ENCODE measurements at places on chromosomes 4 and X. TPM values are rescaled to one million over a fixed set of nuclear protein-coding genes. Genes with fewer than 3 reads are reported as not detected.
A peak's percentile ranks its signal among the peaks of the same experiment; 100 is the strongest.

- H3K36me3 ChIP-seq, result no peaks in the 10 kb centered on the region
- DNase-seq, result no peak
- no peak overlapping the region for H3K27ac ChIP-seq
- H3K4me1 ChIP-seq, result no peaks in the 10 kb centered on the region
These were observed 424 bp downstream of the SATL1 start for GRCh38 chrX:85243155-85243554.

Gene MAOA
- 7.4 TPM for total RNA-seq

Gene ARR3
- total RNA-seq, result not detected

Gene PCDH11X
- total RNA-seq, result not detected

DNA sequence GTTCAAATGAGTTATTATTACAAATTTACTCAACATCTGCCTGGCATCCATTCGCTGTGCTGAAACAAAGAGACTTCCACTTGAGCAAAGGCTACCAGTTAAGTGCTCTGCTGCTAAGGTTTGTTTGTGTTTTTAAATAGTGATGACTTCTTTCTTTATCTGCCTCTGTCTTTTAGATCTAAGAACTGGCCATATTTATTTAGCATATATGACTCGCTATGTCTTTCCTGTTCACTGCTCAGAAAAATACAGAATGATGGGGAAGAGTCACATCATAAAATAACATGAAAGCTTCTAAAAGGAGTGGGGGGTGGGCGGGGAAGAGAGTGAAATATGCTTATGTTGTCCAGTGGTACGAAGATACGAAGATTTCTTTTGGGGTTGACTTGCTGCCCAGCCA, 322.2 kb downstream of the GPAT3 start:
- peaks cover 41% of the 10 kb centered on the region for H3K4me1 ChIP-seq
- no peaks in the 10 kb centered on the region for H3K27me3 ChIP-seq
- DNase-seq, result peak; percentile 48
- no peak overlapping the region for H3K27ac ChIP-seq
- H3K4me3 ChIP-seq, result no peak overlapping the region

- DNase-seq, result no peak
- no peaks in the 10 kb centered on the region for H3K36me3 ChIP-seq
- H3K4me1 ChIP-seq, result no peaks in the 10 kb centered on the region
- H3K27me3 ChIP-seq, result peaks cover 10% of the 10 kb centered on the region
These were observed 1.5 kb downstream of the TMEM271 start for GRCh38 chr4:574346-575161.

Gene MGAT4D
- total RNA-seq, result not detected

Gene DCAF16
- 26.1 TPM for total RNA-seq

DNA sequence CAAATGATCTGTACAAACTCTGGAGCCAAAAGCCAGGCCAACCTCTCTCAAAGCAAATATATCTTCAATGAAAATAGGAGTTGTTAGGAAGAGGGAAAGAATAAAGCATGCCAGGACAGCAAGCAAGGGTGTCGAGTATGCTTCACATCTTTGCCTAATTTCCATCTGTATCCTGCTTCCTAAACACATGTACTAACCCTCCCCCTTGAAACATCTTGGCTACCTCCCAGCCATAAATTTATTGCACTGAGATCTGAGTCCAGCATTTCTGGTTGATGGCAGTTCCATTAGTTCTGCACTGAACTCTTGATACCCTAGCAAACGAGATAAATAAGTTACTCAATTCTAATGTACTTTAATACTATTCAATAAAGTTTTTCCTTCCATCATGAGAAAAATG, 430.5 kb upstream of the TRAM1L1 start:
- DNase-seq, result no peak
- no peak overlapping the region for H3K4me3 ChIP-seq
- H3K4me1 ChIP-seq, result no peaks in the 10 kb centered on the region
- no peaks in the 10 kb centered on the region for H3K36me3 ChIP-seq
- H3K27me3 ChIP-seq, result no peaks in the 10 kb centered on the region
- no peak overlapping the region for H3K27ac ChIP-seq

Gene ARMCX5
- total RNA-seq, result 39.2 TPM

- H3K27me3 ChIP-seq, result no peaks in the 10 kb centered on the region
- peak overlapping the region; percentile 96 for H3K27ac ChIP-seq
These were observed 124.9 kb downstream of the RELL1 start for GRCh38 chr4:37561196-37561802.

GRCh38 chr4:91116861-91117260, 989.7 kb downstream of the CCSER1 start:
- no peaks in the 10 kb centered on the region for H3K36me3 ChIP-seq
- H3K27ac ChIP-seq, result no peak overlapping the region
- no peaks in the 10 kb centered on the region for H3K27me3 ChIP-seq
- H3K4me1 ChIP-seq, result no peaks in the 10 kb centered on the region
- peak; percentile 48 for DNase-seq

Gene ABLIM2
- total RNA-seq, result 3.6 TPM

Gene MGARP
- not detected for total RNA-seq

GRCh38 chrX:120365320-120365719, 3.4 kb downstream of the ATP1B4 start:
- no peak overlapping the region for H3K4me3 ChIP-seq
- no peak overlapping the region for H3K27ac ChIP-seq
- H3K27me3 ChIP-seq, result 0 out of 2 replicates have a peak, but pooled peaks cover 1% of the 10 kb centered on the region
- no peaks in the 10 kb centered on the region for H3K4me1 ChIP-seq
- DNase-seq, result peak; percentile 46

Gene TMEM31
- not detected for total RNA-seq

Gene SMIM10L2A
- 0.73 TPM for total RNA-seq

DNA sequence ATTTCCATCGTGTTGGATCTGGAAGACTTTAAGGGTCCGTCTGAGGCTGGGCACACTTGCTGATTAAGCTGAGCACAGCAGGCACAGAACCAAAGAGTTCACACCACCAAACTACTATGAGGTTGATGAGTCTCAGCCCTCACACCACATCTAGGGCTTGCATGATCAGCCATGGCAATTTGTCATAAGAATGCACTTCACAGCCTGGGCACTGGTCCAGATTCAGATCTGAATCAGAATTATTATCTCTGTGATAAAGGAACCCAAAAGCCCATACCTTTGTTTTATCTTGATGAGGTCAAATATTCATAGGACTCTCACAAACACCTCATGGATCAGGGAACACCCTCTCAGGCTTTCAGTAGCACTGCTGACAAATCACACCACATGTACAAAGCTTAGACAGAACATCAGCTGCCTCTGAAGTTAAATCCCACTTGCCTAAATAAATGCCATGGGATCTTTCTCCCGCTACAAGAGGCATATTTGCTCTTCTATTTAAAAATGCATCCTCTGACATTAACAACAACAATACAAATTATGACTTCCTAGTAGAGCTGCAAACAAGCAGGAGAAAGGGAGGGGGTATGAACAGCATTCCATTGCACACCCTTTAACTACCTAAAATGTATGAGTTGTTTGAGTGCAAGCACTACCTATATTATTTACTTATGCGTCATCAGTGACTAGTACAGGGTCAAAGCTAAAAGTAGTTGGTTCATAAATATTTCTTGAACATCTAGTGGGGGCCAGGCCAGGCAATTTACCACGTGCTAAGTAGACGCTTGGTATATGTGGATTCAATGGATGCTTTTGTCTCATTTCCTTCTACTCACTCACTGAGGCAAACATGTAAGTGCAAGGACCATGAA, 186.3 kb upstream of the FGF13 start:
- peaks cover 23% of the 10 kb centered on the region for H3K4me1 ChIP-seq
- peak; percentile 79 for DNase-seq
- H3K36me3 ChIP-seq, result no peaks in the 10 kb centered on the region
- no peaks in the 10 kb centered on the region for H3K27me3 ChIP-seq
- peak overlapping the region; percentile 75 for H3K27ac ChIP-seq

Gene USP17L21
- total RNA-seq, result not detected

Gene MTTP
- 0.33 TPM for total RNA-seq

- peaks cover 19% of the 10 kb centered on the region for H3K4me1 ChIP-seq
- H3K27ac ChIP-seq, result peak overlapping the region; percentile 49
- no peaks in the 10 kb centered on the region for H3K27me3 ChIP-seq
- H3K4me3 ChIP-seq, result no peak overlapping the region
- H3K36me3 ChIP-seq, result peaks cover 9% of the 10 kb centered on the region
These were observed 39.6 kb downstream of the DDX60L start for GRCh38 chr4:168440442-168441264.

Gene LAMP2
- 51.5 TPM for total RNA-seq

- H3K36me3 ChIP-seq, result no peaks in the 10 kb centered on the region
- no peaks in the 10 kb centered on the region for H3K4me1 ChIP-seq
- no peak overlapping the region for H3K4me3 ChIP-seq
- no peak for DNase-seq
- H3K27me3 ChIP-seq, result no peaks in the 10 kb centered on the region
These were observed 21.1 kb downstream of the VSIG4 start for GRCh38 chrX:66018585-66019309.

- peaks cover 8% of the 10 kb centered on the region for H3K4me1 ChIP-seq
- no peaks in the 10 kb centered on the region for H3K27me3 ChIP-seq
- H3K4me3 ChIP-seq, result no peak overlapping the region
- no peak for DNase-seq
- no peak overlapping the region for H3K27ac ChIP-seq
These were observed 54.6 kb downstream of the RELL1 start for GRCh38 chr4:37631551-37631950.

Gene ARAF
- 77.1 TPM for total RNA-seq

DNA sequence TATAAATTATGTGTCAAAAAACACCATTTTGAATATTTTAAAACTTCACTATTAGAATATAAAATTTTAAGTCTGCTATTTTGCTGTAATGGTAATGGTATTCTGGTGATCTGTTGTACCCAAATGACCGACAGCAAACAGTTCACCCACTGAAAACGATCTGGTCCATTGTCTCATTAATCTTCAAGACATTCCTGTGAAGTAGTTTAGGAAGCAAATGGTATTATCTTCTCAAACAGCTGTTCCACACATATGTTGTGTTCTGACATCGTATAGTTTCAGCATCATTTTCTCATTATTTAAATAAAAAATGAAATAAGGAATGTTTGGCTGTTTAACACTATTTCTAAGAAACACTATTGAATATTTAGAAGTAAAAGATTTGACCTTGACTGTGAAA, 98.1 kb downstream of the WWC2 start:
- H3K4me1 ChIP-seq, result peaks cover 25% of the 10 kb centered on the region
- no peaks in the 10 kb centered on the region for H3K27me3 ChIP-seq
- H3K27ac ChIP-seq, result no peak overlapping the region
- H3K36me3 ChIP-seq, result no peaks in the 10 kb centered on the region
- DNase-seq, result no peak
- no peak overlapping the region for H3K4me3 ChIP-seq

DNA sequence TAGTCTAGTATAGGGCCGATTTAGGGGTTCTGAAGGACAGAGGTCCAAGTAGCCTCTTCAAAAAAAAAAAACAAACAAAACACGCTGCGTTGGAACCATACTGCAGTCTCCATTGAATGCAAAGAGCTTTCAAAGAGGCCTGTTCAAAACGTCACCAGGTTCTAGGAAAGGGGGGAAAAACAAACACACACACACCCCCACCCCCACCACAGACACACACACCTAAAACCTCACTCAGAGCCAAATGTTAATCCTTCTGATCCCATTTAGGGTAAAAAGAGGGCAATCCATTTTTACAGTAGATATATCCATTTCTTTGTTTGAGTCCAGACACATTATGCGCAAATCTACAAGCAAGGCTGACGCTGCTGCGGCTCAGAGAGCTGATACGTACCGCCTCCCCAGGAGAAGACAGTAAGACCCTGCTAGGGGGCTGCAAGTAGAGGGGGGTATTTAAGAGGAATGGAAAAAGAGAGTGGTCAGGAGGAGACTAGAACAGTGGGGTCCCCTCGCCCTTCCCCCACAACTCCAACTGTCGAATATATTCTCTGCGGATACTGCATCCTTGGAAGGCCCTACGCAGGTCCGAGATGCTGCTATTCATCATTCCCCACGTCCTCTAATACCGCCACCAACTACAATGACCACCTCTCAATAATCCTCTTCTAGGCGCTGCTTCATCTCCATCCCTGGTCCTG, 1.3 kb downstream of the NKRF start:
- peaks cover 20% of the 10 kb centered on the region for H3K4me1 ChIP-seq
- H3K27me3 ChIP-seq, result no peaks in the 10 kb centered on the region
- DNase-seq, result no peak
- H3K4me3 ChIP-seq, result peak overlapping the region; percentile 93
- no peak overlapping the region for H3K27ac ChIP-seq
- H3K36me3 ChIP-seq, result peaks cover 3% of the 10 kb centered on the region

- no peak overlapping the region for H3K4me3 ChIP-seq
- no peaks in the 10 kb centered on the region for H3K36me3 ChIP-seq
These were observed 75.0 kb downstream of the MAOA start for GRCh38 chrX:43731086-43731485.

- no peak for DNase-seq
- peaks cover 44% of the 10 kb centered on the region for H3K4me1 ChIP-seq
- H3K36me3 ChIP-seq, result no peaks in the 10 kb centered on the region
These were observed 167.8 kb upstream of the NAP1L5 start for GRCh38 chr4:88865466-88865865.

Gene UXT
- 143 TPM for total RNA-seq

Gene DYNLT3
- total RNA-seq, result 29.6 TPM

Gene SH3TC1
- 23.1 TPM for total RNA-seq

GRCh38 chrX:46382595-46382994, 162.6 kb downstream of the ZNF674 start:
- DNase-seq, result no peak
- no peak overlapping the region for H3K4me3 ChIP-seq
- no peaks in the 10 kb centered on the region for H3K27me3 ChIP-seq
- H3K36me3 ChIP-seq, result no peaks in the 10 kb centered on the region
- no peak overlapping the region for H3K27ac ChIP-seq

Gene ZAR1
- total RNA-seq, result not detected

- DNase-seq, result no peak
- H3K27me3 ChIP-seq, result no peaks in the 10 kb centered on the region
- no peaks in the 10 kb centered on the region for H3K36me3 ChIP-seq
- no peak overlapping the region for H3K4me3 ChIP-seq
- no peak overlapping the region for H3K27ac ChIP-seq
These were observed 6.3 kb upstream of the TBL1X start for GRCh38 chrX:9458516-9459078.

DNA sequence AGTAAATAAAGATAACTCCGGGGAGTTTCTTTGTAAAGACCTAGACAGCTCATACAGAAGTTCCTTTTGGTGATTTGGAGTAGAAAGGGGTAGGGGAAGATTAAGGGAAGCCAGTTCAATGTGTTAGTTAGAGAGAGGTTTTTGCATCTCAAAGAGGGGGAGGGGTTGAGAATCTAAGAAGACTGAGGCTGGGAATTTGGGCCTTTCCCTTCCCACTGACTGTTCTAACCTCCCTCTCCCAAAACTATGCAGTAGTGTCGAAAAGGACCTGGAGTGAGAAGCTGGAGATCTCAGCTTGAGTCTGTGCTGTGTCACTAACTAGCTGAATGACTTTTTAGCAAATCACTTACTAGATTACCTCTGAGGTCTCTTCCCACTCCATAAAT, 55.7 kb upstream of the CCDC160 start:
- H3K36me3 ChIP-seq, result no peaks in the 10 kb centered on the region
- peaks cover 57% of the 10 kb centered on the region for H3K27me3 ChIP-seq
- no peak for DNase-seq
- H3K27ac ChIP-seq, result no peak overlapping the region
- no peaks in the 10 kb centered on the region for H3K4me1 ChIP-seq

DNA sequence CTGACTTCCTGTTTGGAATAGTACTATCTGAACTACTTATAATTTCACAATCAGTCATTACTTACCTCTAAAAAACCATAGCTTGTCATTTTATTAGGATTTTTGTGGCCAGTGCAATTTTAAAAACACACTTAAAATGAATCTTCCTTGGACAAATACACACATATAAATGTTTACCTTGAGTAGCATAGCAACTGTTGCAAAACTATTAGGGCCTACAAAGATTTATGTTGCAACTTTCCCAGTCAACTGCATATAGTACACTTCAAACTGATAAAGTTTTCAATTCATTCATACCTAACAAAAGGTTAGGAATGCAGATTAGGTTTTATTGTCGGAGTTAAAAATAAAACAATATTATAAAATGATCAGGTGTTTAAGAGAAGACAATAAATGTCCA, 193.0 kb downstream of the PDGFC start:
- H3K27me3 ChIP-seq, result no peaks in the 10 kb centered on the region
- no peak overlapping the region for H3K4me3 ChIP-seq
- H3K27ac ChIP-seq, result peak overlapping the region; percentile 79
- H3K4me1 ChIP-seq, result peaks cover 66% of the 10 kb centered on the region
- H3K36me3 ChIP-seq, result no peaks in the 10 kb centered on the region

Gene ZNF157
- 0.07 TPM for total RNA-seq
